ENCODE measurements at places on chromosomes 4 and X.

DNA sequence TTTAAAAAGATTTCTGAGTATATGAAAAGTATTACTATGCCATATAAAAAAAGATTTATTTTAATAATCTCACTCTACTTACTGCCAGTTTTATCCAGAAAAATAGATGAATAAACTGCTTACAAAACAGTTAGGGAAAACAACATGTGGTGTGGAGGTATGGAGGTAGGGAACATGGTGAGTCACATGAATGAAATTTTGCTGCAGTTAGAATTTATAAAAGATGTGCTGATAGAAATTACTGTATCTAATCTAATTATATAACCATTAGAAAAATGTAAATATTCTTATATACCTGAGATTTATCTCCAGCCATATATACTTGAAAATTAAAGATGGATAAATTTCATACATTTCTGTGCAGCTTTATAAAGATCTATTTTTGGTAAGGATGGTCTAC, 184.0 kb upstream of the ANK2 start:
- no peak for DNase-seq

- DNase-seq = no peak
Observed at GRCh38 chrX:74405973-74406489, 15.3 kb upstream of the SLC16A2 start.

DNA sequence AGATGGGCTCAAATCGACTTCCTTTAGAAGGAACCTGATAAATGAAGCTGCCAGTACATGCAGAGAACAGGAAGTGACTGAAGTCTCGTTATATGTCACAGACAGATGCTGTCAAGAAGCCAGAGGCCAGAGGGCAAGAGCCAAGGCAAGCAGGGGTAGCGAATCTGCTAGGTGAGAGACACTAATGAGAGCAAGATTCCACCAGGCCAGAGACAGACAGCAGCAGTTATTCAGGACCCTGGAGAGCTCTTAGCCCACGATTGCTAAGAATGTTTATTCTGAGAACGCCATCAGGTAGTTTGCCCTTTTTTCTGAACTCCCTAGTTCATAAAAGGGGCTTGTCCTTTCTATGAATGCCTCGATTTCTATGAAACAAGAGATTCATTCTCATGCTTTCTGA, 73.7 kb downstream of the BEND2 start:
- no peak for DNase-seq

- DNase-seq = no peak
Observed at GRCh38 chr4:73275318-73275654, 16.7 kb upstream of the ANKRD17 start.

GRCh38 chr4:133320576-133321170, 171.6 kb downstream of the PCDH10 start:
- no peak for DNase-seq

- DNase-seq = no peak
Observed at GRCh38 chr4:151641167-151641566, 119.6 kb downstream of the GATB start.

GRCh38 chrX:25012433-25012735, 3.4 kb downstream of the ARX start:
- DNase-seq = no peak

- no peak for DNase-seq
Observed at GRCh38 chr4:48141048-48141447, 7.0 kb upstream of the TXK start.

- no peak for DNase-seq
Observed at GRCh38 chr4:20203508-20203907, 48.2 kb upstream of the SLIT2 start.

DNA sequence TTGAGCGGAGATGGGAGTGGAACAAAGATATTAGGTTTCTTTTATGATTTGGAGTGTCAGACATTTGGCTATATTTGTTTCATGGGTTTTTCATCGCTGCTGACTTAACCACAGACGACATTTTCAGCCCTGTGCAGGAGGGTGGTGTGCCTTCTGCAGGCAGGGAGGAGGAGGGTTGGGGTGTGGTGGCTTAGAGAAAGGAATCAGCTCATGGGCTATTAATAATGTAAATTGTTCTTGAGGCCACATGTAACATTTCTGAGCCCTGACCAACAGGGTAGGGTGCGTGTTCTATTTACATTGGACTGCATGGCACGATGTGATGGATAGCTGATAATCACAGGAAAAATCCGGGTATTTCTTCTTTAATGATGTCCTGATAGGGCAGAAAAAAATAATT, 67.6 kb downstream of the POLA1 start:
- no peak for DNase-seq

DNA sequence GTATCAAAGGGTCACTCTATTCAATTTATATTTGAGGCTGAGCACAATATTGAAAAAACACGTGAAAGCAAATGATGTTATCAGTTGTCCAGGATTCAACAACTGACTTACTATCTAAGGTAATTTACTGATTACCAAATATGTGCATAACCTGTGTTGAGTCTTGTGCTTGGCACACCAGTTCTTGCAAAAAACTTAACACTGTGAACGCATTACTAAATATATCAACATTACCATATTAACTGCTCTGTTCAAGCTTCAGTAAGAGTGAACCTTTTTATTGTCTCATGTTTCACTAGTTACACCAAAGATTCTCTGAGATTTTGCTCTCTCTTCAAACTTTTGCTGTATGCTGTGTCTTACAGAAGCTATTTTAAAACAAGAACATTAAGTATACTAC, 38.4 kb downstream of the PPARGC1A start:
- DNase-seq = no peak

DNA sequence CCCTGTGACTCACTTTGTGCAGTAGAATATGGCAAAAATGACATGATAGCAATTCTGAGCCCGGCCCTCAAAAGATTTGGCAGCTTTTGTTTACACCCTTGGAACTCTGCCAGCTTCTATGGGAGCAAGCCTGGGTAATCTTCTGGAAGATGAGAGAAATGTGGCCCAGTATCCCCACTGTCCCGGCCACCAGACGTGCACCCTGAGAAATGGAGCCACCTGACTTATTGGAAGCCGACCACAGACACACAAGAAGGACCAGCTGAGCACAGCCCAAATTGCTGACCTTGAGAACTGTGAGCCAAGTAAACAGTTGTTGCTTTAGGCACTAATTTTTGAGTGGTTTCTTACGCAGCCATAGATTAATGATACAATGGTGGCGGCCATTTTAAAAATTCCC, 197.0 kb downstream of the STIM2 start:
- DNase-seq = no peak

DNA sequence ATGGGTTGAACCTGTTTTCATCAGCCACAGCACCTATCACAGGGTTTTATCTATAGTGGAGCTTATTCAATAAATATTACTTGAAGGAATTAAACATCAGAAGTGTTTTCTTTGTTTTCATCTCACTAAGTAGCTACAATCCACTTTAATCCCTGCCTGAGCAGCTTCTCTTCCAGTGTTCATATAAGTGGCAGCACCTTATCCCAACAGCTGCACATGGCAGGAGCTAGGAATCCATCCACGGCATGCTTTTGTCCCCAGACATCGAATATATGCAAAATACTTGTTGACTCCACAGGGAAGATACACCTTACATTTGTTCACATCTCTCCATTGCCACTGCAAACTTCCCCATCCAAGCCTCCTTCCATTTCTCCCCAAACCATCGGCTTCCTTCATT, 549.8 kb upstream of the FAM241A start:
- DNase-seq = no peak

- DNase-seq = no peak
Observed at GRCh38 chrX:4263030-4263803, 549.8 kb upstream of the PRKX start.

- DNase-seq = no peak
Observed at GRCh38 chr4:139589336-139590018, 33.5 kb upstream of the SETD7 start.

DNA sequence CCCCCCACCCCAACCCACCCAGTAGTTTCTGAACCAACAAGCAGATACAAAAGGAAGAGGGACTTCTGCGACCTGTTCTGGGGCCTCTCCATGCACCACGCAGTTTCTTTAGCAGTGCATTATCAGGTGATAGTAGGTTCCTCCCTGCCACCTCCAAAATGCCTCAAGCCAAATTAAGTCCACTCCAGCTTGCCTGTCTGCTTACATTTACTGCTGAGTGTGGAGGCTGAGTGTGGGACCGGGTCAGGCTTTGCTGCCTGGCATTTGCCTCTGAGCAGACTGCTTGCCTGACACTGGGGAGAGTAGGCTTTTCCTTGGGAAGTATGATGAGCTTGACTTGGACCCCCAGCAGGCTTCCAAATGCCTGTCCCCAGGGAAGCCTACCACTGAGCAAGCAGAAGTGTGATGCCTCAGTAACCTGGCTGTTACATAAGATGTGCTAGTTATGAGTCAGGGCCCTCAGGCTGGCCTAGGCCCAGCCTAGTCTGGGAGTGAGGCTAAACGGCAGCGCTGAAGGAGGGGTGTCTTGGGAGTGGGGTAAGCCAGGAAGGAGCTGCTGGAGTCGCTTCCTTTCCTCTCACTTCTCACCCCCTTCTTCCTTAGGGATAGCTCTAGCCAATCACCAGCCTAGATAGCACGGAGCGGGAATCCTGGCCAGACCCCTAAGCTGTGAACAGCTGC, 9.0 kb downstream of the TSC22D3 start:
- no peak for DNase-seq

GRCh38 chrX:65610481-65610880, 57.0 kb upstream of the MSN start:
- DNase-seq = no peak

GRCh38 chr4:151000747-151001429, 14.2 kb downstream of the LRBA start:
- DNase-seq = no peak

DNA sequence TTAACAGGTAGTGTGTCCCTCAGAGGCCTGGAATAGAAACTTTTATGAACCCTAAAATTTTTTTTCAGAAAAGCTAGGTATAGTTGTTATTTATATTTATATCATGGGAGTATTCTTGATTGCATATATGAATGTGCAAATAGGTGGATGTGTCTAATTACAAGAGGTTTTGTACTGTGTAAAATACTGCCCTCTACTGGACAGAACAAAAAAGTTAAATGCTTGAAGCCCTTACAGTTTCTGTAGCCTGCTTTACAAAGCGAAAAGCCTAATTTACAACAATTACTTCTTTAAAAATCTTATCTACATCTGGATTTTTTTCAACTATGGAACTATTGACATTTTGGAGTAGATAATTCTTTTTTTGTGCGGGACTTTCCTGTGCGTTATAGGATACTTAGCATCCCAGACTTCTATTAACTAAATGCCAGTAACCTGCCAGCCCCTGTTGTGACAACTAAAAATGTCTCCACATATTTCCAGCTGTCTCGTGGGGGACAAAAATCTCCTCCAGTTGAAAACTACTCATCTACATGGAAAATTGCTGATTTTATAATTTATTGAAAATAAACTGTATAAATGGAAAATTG, 35.1 kb downstream of the ENPEP start:
- no peak for DNase-seq

GRCh38 chr4:116544946-116545345, 540.4 kb downstream of the TRAM1L1 start:
- DNase-seq = no peak

DNA sequence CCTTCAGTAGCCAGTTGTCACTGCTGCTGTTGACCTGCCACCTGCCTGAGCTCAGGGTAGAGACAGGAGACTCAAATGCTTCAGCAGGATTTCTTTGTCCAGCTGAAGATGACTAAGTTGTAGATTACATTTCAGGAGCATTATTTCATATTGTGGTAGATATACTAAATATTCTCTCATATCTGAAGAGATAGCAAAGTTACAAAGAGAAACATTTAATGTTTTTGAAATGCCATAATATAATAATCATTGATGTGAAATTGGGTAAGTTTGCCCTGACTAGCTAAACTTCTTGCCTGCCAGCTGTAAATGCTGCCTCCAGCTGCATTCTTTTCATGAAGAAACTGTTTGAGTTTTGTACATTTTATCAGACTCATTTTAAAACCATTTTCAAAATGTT, 247.6 kb upstream of the CNKSR2 start:
- DNase-seq = no peak

DNA sequence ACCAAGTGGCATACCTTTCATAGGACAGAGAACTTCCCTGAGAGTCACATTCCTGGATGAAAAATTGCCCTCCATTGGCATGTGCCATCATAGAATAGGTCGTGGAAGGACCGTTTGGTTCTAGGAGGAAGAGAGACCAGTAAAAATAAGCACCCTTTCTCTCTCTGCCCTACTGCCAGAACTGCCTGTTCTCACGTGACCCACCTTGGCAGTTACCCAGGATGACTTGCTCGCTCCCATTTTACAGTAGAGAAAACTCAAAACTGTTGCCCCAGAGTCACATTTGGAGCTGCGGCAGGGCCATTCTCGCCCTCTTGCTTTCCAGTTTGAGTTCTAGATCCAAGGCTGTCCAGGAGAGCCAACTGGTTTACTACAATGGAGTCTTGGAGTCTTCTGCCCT, 1.1 kb upstream of the NLGN3 start:
- DNase-seq = no peak

Measured in Panc1 (cell line).